ENCODE measurements at places on chromosomes 13 and 19.

- no peak for DNase-seq
These were observed 9.5 kb upstream of the TYK2 start for GRCh38 chr19:10389863-10390262.

- no peak for DNase-seq
These were observed at the start of gene DGKH for GRCh38 chr13:42048342-42048683. Gene DGKH (plus strand): TSS chr13:42048648. CDS start chr13:42048774, 126 bp downstream.

- DNase-seq: no peak
These were observed 11.4 kb downstream of the VSTM2B start for GRCh38 chr19:29537181-29537580.

GRCh38 chr13:25771641-25772478 is 280.0 kb downstream of the SHISA2 start:
- no peak for DNase-seq

GRCh38 chr19:37943480-37943879 is 36.5 kb downstream of the SIPA1L3 start:
- no peak for DNase-seq

- no peak for DNase-seq
These were observed 147.1 kb downstream of the MTUS2 start for GRCh38 chr13:28967029-28967915.

- no peak for DNase-seq
These were observed 72.7 kb downstream of the DNAJC15 start for GRCh38 chr13:43095771-43096719.

DNA sequence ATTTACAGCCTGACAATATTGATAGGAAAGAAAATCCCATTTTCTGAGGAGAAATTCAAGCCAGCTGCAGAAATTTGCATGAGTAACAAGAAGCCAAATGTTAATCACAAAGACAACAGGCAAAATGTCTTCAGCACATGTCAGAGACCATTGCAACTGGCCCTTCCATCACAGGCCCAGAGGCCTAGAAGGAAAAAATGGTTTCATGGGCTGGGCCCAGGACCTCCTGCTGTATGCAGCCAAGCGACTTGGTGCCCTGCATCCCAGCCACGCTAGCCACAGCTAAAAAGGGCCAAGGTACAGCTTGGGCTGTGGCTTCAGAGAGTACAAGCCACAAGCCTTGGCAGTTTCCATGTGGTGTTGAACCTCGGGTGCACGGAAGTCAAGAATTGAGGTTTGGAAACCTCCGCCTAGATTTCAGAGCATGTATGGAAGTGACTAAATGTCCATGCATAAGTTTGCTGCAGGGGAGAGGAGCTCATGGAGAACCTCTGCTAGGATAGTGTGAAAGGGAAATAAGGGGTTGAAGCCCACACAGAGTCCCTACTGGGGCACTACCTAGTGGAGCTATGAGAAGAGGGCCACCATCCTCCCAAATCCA is 1474.0 kb downstream of the PCDH9 start:
- DNase-seq: no peak

GRCh38 chr13:43356567-43356966 is 333.2 kb downstream of the DNAJC15 start:
- no peak for DNase-seq

GRCh38 chr13:108860418-108860817 is 231.0 kb downstream of the MYO16 start:
- DNase-seq: no peak
